AG10803 (cell line): ENCODE measurements at places on chromosomes 12 and 14.

DNA sequence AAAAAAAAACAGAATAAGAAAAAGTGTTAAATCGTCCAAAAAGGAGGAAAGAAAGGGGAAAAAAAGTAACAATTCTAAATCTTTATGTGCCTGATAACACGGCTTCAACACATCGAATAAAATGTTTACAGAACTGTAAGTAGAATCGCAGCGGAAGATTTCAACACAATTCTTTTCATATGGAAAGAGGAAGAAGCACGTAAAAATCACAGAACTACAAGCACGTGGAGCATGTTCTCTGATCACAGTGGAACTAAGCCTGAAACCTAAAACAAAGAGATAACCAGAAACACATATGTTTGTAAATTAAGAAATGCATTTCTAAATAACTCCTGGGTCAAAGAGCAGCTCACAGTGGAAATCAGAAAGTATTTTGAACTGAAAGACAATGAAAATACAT, 8.7 kb downstream of the CLEC7A start:
- no peak for DNase-seq

DNA sequence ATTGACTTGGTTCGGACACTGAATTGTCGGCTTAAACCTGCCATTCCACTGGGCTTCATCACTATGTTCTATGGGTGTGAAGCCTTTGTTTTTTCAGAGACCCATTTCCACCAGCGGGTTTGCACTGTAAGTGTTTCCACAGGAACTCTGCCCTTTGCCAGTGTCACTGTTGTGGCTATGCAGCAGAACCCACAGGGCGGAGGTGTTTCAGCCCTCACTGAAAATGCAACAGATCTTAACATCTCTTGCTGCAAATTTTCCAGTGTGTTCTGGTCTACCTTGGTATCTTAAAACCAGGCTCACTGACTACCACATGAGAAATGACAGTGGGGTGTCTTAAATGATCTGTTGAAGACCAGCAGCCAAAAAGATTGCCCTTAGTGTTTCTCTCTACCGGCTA, 21.1 kb downstream of the PRKCH start:
- DNase-seq, result no peak

DNA sequence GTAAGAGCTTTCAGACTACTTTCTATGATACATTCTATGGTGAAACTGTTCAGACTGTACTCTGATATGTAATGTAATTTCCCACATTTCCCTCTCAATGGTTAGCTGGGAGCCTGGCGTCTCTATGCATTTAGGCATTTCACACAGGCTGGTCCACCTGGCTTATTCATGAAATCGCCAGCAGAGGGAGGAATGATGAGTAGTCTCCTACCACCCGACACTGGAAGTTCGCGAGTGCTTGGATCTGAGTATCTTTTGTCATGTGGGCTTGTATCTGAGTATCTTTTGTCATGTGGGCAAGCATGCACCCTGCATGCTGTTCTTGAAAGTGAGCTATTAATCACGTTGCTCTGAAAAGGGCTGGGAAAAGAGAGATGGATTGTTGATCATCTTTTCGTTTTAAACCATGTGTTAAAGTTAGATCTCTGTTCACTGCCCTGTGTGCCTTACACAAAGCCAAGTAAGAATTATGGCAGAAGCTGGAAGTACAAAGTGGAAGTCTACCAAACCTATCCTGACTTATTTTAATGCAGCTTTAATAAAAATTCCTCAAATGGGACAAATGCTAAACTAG, 235.0 kb downstream of the ATP23 start:
- peak; percentile 39 for DNase-seq

DNA sequence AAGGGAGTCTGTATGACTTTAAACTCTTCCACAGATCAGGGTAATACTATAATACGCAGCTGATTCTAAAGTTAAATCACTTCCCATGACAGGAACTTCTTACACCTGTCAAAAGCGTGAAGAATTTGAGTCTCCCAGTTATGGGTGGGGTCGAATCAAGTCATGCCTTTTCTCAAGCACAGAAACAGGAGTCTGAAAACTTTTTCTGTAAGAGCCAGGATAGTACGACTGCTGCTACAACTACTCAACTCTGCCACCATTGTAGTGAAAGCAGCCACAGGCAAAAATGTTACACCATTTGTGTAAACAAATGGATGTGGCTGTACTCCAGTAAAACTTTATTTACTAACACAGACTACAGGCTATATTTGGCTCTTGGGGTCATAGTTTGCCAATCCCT, 90.3 kb downstream of the DUSP6 start:
- no peak for DNase-seq
